ENCODE measurements at places on chromosomes 7 and 10.

DNA sequence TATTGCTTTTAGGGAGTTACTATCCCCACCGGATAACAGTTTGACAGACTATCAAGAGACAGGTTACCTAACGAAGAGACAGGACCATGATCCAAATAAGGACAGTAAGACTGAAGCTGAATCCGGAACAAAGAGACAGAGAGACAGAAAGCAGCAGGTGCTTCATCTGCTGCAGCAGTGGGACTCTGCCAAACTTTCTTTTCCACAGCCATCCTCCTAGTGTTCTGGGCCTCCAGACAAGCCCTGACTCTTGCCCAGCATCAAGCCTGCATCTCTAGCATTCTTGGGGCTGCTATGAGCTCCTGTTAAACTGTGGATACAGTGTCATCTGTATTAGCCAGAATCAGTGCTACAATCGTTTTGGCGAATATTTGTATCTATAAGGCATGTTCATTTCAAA is 761.7 kb downstream of the GRID1 start:
- DNase-seq = no peak

DNA sequence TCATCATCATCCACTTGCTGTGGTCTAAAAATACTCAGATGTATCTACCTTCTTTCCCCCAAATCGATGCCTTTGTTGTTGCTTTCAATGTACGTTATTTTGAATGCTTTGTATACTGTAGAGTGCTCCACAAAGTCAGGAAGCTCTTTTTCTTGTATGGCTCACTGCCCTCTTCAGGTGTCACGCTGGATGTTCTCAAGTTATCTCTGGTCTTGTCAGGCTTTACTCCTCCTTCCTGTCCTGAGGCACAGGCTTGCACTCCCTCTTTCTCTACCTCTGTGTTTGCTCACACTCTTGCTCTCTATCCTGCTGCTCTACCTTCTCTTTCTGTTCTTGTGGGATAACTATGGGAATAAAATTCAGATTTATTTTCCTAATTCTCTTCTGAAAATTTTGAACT is 381.3 kb downstream of the NRG3 start:
- DNase-seq = no peak

- DNase-seq = no peak
Observed at GRCh38 chr10:43393606-43394360, 15.2 kb downstream of the HNRNPF start.

DNA sequence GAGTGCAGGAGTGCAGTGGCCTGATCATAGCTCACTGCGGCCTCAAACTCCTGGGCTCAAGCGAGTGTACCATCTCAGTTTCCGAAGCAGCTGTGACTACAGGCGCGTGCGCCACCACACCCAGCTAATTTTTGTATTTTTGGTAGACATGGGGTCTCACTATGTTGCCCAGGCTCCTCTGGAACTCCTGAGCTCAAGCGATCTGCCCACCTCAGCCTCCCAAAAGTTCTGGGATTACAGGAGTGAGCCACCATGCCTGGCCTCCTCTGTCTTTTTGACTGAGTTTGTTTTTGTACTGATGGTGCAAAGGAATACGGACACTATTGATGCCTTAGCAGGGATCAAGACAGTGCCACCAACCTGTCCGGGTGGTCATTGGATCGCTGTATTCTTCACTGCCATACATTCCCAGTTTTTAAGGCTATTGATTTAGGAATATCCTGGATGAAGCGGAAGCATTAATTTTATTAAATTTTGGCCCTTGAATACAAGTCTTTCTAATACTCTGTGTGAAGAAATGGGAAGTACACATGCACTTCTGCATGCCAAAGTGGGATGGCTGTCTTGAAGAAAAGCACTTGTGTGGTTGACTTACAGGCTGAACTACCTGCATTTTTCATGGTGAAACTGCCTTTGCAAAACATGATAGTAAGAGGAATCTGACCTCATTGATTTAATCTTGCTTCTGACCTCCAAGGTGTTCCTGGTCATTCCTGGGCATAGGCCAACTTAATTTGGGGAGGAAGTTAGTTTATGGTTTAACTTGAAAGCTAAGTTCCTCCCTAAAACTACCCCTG is 2.1 kb upstream of the CUL2 start:
- no peak for DNase-seq

GRCh38 chr7:76395965-76396726 is 13.4 kb downstream of the SSC4D start:
- DNase-seq = no peak

DNA sequence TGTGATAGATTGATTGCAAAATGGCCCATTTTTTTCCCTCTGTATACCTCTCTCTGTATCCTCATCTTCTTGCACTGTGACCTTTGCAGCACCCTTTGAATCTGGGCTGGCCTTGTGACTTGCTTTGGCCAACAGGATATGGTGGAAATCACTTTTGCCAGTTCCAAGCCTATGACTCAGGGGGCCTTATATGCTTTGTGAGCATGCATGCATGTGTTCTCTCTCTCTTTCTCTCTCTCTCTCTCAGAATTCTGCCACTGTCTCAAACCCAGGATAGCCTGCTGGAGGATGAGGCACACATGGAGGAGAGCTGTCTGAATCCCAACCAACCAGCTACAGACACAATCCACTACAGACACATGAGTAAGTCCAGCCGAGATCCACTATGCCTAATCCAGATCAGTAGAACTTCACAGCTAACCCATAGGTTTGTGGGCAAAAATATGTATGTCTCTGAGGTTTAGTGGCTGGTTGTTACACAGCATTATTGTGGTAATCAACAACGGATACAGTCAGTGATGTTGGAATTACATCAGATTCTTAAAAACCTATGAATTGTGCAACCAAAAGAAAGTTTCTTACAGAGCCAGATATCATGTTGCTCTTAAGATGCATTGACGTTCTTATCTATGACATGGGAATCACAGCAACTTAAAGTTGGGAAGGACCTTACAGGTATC is 41.8 kb upstream of the ABCB4 start:
- no peak for DNase-seq

DNA sequence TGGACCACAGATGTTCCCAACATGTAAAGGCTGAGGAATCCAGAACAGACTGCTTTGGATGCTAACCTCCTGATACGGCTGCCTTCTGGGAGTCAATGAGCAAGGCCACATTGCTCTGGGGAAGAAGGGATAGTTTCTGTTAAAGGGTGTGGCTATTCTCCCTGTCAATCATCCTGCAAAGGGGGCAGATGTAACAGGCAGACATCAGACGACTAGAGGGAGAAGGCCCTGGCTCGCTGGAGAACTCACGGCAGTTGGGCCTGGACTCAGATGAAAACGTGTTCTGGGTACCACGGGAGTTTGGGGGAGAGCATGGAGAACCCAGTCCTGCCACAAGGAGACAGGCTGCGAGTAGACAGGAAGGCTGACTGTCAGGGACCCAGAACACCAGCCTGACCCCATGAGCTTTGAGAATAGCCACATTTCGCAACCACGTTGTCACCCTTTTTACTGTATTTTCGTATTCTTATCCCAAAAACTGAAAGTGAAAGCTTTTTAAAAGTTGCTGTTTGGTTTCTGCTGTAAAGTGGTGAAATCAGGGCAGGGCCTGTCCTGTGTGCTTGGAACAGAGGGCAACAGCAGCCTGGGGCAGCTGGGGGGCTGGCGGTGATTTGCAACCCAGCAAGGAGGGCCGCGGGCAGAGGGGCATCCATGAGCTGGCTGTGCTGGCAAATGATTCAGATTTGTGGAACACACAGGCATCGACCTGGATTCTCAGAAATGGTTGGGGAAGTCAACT is 95.3 kb downstream of the MYOF start:
- no peak for DNase-seq

Data from BJ (cell line).